ENCODE measurements at places on chromosomes 13 and 19.

DNA sequence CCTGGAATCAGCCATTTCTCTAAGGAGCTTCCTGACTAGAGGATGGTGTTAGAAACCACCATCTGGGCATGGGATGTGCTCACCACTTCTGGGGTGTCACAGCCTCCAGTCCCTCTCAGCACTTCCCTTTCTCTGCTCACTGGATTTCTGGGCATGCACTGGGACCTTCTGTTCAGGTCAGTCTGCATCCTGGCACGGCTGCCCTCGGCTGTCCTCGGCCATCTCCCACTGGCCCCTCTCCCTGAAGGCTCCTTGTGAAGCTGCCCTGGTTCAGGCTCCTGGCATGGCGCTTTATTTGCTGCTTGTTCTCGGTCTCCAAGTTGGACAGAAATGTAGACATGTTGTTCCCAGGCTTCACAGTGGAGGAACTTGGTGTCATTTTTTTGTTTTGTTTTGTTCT, 60.0 kb downstream of the TEX29 start:
- DNase-seq: no peak

GRCh38 chr13:94717916-94718315, 5.6 kb upstream of the SOX21 start:
- no peak for DNase-seq

DNA sequence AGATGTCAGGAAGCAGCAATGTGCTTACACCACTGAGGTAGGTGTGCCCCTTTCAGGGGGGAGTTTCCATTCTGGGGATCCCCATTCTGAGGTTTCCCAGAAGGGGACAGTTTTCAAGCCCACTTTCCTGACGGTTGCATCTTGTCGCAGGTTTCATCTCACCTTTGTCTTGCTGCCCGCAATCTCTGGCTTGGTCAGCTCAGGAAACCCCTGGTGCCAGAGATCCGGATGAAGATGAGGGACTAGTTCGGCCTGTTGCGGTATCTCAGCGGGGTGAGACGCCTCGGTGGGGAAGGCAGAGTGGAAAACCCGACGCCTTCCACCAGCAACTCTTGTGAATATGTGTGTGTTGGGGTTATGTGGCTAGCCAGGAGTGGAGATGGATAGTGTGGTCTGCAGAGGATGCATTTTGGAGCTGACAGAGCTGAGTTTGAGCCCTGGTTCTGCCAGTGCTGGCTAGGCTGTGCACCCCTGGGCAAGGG, 13.1 kb downstream of the TNFSF9 start:
- peak; percentile 39 for DNase-seq

DNA sequence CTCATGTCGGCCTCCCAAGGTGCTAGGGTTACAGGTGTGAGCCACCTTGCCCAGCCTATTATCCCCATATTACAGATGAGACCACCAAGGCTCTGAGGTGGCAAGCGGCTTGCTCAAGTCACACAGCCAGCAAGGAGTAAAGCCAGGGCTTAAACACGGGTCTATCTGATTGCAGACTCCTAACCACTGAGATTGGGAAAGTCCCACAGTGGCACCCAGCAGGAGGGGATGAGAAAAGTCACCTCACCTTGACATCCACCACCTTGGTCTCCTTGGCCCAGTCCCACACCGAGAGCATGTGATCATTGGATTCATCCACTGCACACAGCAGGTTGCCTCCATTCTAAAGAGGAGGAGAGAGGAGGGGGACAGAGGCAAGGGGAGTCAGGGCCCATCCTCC, 9.5 kb downstream of the EML2 start:
- peak; percentile 13 for DNase-seq

- no peak for DNase-seq
Observed at GRCh38 chr19:54107876-54108490, 5.3 kb downstream of the NDUFA3 start.

All from GM13977 (cell line).